ENCODE measurements at places on chromosomes 1 and 21.
A peak's percentile ranks its signal among the peaks of the same experiment; 100 is the strongest.

DNA sequence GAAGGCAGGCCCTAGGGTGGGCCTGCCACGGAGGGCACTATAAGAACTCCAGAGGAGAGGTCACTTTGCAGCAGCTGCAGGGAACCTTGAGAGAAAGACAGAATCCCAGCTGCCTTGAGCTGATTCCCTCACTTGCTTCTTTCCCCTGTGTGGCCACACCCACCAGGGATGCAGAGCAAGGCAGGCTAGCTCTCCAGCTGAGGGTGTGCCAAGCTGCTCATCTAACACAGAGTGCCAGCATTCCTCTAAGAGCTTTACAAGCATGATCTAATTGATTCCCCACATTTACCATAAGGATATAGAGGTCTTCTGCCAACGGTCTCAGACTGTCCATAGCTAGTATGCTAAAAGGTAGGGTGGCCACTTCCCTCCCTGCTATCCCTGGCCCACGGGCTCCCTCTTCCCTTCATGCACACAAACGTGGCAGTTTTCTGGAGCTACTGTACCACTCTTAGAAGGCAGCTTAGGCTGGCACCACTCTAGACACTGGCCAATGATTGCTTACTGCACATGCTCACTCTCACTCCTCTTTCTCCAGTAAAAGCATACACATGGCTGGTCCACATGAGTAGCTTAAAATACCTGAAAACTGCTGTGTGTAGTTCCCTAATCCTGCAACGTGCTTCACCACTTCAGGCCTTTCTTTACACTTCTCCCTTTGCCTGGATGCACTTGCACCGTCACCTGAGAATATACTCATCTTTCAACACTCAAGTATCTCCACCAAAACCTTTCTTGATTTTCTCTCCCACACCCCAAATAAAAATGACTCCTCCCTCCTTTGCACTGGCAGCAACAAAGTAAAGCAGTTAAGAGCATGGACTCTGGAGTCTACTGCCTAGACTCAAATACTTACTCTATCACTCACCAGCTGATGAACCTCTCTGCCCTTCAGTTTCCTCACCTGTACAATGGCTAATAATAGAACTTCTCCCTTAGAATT, 57.7 kb downstream of the DMAP1 start:
- DNase-seq = no peak

GRCh38 chr1:151859891-151860293, 6.4 kb upstream of the THEM5 start:
- no peak for DNase-seq

GRCh38 chr21:41961282-41961701, 7.5 kb upstream of the C2CD2 start:
- DNase-seq = peak; percentile 45

GRCh38 chr1:55064071-55064581, 24.8 kb downstream of the PCSK9 start:
- DNase-seq = peak; percentile 63

DNA sequence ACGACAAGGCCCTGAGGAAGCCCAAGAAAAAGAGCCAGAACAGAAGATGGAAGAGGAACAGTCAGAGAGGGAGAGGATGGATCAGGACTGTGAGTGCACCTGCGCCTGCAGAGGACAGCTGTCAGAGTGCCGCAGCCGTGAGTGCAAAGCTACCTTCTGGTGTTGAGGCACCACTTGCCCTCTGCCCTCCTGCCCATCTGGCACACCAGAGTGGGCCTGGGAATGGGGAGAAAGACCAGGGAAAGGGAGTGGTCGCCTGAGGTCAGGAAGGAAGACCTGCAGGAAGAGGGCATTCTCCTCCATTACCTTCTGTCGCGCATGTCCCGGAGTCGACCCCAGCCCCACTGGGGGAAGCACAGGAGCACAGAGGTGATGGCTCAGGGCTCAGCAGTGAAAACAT, 26.2 kb downstream of the VASH2 start:
- DNase-seq = peak; percentile 37

GRCh38 chr1:225635649-225636048, 17.3 kb downstream of the ENAH start:
- DNase-seq = no peak

DNA sequence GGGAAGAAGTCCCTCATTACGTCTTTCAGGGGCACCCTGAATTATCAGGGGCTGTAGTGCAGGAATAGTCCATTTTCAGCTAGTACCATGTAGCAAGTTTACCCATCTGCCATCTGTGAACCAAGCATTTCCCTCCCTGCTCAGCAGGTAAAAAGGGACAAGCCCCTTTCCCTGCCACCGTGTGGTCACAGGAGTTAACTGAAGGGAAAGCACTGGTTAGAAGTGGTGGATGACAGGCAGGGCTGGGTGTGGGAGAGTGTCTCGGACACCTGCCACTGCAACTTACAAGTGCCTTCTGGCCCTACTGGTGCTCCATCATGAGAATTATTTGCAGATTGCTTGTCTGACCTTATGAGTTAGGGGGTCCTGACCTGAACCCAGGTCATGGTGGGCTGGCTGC, 32.0 kb upstream of the IGSF5 start:
- DNase-seq = peak; percentile 64

- DNase-seq = peak; percentile 88
These were observed 44.9 kb upstream of the COL6A2 start for GRCh38 chr21:46052703-46053651.

DNA sequence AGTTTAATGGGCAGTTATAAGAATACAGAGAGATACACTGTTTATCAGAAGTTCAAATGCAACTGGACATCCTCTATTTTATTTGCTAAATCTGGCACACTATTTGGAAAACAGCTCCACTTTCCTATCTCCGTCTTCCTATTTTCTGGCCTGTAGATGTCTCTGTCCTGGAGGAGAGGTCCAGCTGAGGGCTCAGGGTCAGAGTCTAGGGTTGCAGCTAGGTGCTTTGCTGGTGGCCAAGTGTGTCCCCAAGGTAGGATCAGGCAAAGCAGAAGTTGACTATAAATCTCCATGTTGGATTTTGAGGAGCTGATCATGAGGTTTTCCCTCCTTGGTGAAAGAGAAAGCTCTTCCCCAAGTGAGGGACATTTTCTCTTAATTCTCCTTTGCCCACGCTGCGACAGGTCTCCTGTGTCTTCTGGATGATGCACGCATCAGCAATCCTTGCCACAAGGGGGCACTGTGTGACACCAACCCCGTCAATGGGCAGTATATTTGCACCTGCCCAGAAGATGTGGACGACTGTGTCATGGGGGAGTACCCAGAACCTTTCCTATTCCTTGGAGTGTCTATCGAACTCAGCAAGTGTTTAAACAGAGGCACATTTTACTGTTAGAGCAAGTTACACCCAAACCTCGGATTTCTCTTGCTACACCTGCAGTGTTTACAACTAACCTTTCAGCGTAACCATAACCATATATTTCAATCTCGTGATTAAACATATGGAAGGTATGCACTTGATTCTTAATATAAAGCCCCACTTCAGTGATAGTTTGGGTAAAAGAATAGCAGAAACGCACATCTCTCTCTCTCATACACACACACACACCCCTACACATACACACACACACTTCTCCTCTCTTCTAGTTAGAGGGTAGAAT, 10.2 kb downstream of the ADAM30 start:
- peak; percentile 79 for DNase-seq

- no peak for DNase-seq
These were observed 52.5 kb downstream of the LACTBL1 start for GRCh38 chr1:22920026-22920733.

DNA sequence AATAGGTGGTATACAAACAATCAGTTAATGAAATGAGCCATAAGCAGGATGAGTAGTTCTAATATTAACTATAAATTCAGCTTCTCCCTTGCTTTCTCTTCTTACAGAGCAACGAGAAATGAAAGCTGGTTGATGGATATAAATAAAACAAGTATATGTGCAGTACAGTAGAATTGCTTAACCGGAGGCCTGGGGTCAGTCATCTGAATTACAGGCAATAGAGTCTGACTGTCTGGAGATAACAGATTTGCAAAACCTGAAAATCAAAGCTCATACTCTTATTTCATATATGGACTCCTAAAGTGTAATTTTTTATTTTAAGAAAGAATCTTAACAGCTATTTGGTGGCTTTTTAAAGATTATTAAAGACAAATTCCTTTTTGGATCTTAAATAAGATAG, 43.1 kb upstream of the SGIP1 start:
- no peak for DNase-seq

DNA sequence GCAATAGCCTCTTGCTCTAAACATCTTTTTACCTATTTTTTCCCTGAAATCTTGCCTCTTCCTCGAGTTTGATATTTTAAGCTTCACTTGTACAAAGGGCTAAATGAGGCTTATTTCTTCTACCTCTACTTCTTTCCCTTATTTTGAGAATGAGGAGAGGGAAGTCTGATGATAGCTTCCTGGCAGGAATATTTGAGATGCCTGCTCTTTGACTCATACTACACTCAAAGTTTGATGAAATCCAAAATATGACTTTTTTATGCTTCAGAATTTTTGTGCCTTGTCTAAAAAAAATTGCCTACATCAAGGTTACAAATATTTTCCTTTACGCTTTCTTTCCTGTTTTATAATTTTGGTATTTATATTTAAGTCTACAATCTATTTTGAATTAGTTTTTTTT, 624.4 kb upstream of the PLXNA2 start:
- DNase-seq = no peak

DNA sequence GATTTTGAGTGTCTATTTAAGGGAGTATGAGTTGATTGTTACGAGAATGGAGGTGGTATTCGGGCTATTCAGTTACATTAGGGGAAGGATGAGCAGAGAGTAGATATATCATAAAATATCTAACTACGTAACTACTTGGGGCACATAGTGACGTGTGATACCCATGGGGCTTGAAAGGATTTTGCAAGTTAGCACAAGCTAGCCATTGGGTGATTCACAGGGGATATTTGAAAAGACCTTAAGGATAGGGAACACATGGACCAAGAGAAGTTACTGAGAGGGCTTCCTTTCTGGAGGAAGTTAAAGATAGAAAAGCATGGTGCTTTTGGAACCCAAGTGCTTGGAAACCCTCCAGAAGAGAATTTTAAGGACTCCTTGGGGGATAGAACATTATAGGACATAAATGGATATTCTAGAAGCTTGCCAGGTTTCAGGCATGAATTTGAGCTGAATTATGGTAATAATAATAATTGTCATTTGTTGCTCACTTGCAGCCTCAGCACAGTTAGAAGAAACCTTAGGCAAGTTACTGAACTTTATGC, 5.4 kb downstream of the DISP1 start:
- DNase-seq = no peak

DNA sequence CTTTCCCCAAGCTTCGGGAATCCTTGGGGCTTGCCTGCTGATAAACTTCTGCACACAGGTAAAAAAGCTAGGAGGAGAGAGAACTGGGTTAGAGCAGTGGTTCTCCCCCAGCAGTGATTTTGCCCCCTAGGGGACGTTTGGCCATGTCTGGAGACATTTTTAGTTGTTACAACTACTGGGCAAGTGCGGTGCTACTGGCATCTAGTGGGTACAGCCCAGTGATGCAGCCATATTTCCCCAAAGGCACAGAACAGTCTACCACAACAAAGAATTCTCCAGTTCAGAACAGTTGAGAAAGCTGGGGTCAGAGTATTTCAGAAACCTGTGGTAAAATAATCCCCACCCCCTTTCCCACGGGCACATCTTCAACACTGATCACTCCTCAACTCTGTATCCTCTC, 41.3 kb downstream of the LRRC71 start:
- DNase-seq = no peak

DNA sequence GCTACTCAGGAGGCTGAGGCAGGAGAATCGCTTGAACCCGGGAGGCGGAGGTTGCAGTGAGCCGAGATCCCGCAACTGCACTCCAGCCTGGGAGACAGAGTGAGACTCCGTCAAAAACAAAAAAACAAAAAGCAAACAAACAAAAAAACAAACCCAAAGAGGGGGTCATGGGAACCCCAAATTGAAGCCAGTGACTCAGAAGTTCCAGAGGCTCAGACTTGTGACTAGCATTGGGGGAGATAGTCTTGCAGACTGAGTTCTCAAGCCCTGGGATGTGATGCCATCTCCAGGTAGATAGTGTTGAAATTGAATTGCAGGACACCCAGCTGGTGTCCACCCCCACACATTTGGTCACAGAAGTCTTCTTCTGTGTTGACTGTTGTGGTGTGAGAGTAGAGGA, 24.9 kb upstream of the ENO1 start:
- DNase-seq = no peak

DNA sequence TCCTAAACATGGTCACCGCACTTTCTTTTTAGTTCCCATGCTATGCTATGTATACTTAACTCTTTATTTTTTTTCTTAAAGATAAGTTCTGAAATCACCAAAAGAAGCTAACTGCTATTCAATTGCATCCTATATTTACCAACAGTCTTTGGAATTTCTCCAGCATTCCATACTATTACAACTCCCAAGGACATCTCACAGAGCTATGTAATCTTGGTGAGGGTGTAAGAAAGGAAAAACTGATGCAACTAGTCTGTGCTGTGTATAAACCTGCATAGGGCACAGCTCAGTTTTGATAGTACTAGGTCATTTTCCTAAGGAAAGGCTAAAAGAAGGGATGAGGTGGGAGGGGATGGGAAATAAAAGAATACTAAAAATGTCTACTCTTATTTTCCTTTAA, 78.0 kb downstream of the PTPN14 start:
- peak; percentile 7 for DNase-seq

DNA sequence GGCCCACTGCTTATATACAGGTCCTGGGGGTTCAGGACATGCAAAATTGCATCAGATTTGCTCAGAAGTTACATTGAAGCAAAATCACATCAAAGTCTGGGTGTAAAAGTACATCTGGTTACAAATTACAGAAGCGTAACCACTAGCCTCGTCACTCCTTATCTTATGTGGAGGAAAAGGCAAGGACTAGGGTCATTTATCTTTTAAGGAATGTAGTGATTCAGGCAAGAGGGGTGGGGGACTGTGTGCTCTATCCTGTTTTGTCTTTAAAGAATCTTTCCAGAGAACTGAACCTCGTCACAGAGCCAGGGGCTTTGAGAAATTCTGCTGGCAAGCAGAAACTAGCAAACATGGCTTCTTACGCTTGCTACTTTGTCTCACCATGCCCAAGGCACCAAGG, 61.1 kb upstream of the RAB4A start:
- DNase-seq = no peak

DNA sequence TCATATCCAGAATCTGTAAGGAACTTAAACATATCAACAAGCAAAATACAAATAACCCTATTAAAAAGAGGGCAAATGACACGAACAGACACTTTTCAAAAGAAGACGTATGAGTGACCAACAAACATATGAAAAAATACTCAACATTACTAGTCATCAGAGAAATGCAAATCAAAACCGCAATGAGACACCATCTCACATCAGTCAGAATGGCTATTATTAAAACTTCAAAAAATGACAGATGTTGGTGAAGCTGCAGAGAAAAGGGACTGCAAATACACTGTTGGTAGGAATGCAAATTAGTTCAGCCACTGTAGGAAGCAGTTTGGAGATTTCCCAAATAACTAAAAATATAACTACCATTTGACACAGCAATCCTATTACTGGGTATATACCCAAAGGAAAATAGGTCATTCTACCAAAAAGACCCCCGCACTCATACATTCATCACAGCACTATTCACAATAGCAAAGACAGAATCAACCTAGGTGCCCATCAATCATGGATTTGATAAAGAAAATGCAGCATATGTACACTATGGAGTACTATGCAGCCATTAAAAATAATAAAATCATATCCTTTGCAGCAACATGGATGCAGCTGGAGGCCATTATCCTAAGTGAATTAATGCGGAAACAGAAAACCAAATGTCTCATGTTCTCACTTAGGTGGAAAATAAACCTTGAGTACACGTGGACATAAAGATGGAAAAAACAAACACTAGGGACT, 230.1 kb upstream of the RAB4A start:
- no peak for DNase-seq

- no peak for DNase-seq
These were observed 622.5 kb upstream of the NR5A2 start for GRCh38 chr1:199404976-199405375.

All from islet precursor cell (in vitro differentiated cells).